ENCODE measurements at places on chromosomes 1 and 21.

GRCh38 chr21:42829417-42829816 lies 49.9 kb downstream of the WDR4 start:
- no peak for DNase-seq

- no peak for DNase-seq
Measured at GRCh38 chr1:246218686-246219085, 288.4 kb downstream of the SMYD3 start.

DNA sequence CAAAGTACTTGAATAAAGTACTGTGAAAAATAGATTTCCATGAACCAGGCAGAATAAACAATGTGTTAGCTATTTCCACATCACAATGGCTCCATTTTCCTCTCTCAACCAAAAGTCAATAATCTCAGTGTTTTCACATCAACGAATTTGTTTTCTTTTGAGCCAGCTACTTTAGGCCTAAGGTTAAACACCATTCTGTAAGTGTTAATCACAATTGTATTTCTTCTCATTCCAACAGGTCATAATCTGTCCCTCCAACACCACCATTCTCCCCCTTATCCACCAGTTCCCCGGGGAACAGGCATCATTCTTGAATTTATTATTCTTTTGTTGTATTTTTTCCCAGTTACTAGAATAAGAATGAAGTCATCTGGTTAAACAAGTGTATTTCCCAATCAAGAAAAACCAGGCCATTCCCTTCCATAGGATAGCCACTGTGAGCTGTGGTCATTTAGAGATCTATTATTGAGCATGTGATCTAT lies 66.2 kb upstream of the PALMD start:
- DNase-seq: no peak

DNA sequence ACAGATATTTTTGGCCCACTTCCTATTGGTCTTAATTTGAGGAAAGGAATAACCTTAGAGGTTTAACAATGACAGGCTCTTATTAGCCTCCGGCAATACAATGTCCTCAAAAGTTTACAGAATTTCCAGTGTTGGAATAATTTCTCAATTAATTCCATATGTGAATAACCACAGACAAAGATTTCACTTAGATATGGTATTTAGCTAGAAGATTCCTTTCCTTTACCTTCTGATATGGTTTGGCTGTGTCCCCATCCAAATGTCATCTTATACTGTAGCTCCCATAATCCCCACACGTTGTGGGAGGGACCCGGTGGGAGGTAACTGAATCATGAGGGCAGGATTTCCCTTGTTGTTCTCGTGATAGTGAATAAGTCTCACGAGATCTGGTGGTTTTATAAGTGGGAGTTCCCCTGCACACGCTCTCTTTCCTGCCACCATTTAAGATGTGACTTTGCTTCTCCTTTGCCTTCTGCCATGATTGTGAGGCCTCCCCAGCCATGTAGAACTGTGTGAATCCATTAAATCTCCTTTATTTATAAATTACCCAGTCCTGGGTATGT lies 54.9 kb upstream of the RGS7 start:
- DNase-seq: no peak

DNA sequence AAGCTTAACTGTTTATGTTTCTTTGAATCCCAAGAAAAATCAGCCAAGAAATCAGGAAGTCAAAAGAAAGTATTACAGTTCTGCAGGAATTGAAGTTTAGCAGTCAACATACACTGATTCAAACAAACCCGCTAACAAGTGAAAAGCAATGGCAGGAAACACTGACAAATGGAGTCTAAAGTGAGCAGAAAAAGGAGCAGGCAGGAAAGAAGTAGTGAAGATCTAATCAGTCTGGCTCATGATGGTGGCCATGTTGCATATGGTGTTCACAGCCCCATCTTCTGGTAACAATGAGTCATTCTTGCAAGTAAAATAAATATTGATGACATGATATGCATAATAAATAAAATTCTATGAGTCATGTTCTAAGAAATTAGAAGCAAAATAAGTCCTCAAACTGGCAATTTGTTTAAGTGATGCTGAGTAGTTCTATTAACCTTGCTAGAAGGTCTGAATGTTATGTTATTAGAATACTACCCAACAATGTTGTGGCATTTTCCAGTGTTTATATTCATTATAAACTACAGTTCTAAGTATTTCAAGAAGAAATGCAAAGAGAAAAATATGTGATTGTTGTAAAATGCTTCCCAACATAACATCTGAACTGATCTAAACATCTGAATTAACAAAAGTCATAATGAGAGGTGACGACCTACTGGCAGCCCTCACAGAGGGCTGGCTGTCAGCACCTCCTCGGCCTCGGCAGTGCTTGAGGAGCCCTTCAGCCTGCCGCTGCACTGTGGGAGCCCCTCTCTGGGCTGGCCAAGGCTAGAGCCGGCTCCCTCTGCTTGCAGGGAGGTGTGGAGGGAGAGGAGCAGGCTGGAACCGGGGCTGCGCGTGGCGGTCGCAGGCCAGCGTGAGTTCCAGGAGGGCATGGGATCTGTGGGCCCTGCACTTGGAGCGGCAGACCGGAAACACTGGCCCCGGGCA lies 5.7 kb upstream of the ACBD6 start:
- DNase-seq: no peak

- DNase-seq: no peak
Measured at GRCh38 chr1:53275566-53275965, 37.2 kb upstream of the MAGOH start.

GRCh38 chr1:74425676-74426075 lies 86.7 kb downstream of the LRRC53 start:
- DNase-seq: no peak

- no peak for DNase-seq
Measured at GRCh38 chr1:231194843-231195516, 33.1 kb downstream of the TRIM67 start.

GRCh38 chr21:32930673-32931072 lies 95.1 kb upstream of the OLIG2 start:
- DNase-seq: no peak

GRCh38 chr1:201614262-201615015 lies 75.5 kb downstream of the NAV1 start:
- no peak for DNase-seq

GRCh38 chr1:38671221-38671620 lies 188.4 kb downstream of the RRAGC start:
- DNase-seq: no peak

- DNase-seq: no peak
Measured at GRCh38 chr1:211487082-211487481, 4.9 kb downstream of the RD3 start.

DNA sequence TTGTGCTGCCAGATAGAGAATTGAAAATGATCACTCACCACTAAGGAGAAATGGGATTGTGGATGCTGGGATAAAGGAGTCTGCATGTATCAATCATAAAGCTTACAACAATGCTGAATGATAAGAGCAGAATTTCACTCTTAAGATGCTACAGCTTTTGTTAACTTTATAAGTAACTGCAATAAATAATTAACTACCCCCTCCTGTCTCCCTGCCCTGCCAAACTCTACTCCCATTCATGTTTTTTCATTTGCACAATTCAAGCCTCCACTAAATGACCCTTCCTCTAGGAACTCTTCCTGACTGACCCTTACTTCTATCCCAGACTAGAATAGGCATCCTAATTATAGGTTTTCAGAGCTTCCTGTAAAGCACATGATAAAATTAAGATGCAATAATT lies 14.9 kb downstream of the MTF1 start:
- no peak for DNase-seq

GRCh38 chr1:204738506-204738905 lies 53.0 kb upstream of the LRRN2 start:
- DNase-seq: no peak

- no peak for DNase-seq
Measured at GRCh38 chr1:37621326-37621870, 13.3 kb downstream of the RSPO1 start.

- no peak for DNase-seq
Measured at GRCh38 chr21:20968391-20968790, 29.8 kb upstream of the NCAM2 start.

GRCh38 chr1:223717123-223717522 lies 4.8 kb downstream of the CAPN2 start:
- DNase-seq: no peak

DNA sequence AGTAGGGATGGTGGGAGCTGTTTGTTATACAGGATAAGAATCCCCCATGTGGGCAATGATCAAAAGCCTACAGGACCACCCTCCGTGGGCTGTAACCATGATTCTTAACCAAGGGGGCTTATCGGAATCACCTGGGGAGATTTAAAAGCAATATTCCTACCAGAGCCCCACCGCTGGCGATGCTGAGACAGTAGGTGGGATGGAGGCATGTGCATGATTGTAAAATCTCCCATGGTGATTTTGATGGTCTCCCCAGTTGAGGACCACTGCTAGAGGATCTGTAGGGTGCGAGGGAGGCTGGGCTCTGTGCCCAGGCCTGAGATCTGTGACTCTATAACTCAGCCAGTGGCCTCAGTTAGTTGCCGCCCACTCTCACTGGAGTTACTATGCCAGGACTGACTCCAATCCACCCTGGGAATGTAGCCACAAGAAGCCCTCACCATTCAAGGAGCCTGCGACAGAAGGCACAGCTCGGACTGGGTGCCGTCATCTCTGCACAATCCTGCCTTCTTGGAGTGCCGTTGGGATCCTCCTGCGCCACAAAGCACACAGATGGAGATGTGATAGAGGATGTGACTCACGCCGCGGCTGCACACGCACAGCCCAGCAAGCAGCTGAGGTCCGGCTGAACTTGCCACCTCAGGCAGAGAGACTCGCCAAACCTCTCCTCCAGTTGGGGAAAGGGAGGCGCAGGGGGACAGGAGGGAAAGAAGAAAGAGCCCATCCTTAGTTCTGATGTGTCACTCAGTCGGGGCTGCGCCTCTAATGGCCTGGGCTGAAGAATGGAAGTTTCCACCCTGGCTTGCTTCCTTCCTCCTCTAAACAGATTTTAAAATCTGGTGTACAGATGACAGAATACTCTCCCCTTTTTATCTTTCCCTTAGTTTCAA lies 26.5 kb downstream of the AKNAD1 start:
- DNase-seq: no peak

DNA sequence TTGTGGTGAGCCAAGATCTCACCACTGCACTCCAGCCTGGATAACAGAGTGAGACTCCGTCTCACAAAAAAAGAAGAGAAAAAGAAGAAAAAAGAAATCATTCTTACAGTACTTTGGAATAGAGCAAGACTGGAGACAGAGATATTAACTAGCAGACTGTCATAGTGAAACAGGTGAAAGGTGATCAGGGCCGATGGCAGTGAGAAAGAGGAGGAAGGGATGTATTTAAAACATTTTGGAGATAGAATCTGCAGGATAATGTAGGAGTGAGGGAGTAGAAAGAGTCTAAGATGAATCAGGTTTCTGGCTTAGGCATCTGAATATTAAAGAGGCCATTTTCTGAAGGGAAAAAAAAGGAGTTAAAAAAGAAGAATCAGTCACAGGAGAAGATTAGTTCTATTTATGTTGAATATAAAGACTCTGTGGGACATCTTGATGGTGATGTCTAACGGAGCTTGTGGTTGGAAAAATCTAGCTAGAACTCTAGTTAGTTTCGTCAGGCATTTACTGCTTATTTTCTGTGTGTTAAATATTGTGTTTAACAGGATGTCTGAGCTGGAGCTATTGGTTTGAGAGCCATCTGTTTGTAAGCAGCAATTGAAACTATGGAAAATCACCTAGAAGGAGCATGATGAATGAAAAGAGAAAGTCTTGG lies 28.4 kb downstream of the BCL9 start:
- DNase-seq: no peak

GRCh38 chr1:47699492-47700235 lies 261.8 kb downstream of the FOXD2 start:
- no peak for DNase-seq

DNA sequence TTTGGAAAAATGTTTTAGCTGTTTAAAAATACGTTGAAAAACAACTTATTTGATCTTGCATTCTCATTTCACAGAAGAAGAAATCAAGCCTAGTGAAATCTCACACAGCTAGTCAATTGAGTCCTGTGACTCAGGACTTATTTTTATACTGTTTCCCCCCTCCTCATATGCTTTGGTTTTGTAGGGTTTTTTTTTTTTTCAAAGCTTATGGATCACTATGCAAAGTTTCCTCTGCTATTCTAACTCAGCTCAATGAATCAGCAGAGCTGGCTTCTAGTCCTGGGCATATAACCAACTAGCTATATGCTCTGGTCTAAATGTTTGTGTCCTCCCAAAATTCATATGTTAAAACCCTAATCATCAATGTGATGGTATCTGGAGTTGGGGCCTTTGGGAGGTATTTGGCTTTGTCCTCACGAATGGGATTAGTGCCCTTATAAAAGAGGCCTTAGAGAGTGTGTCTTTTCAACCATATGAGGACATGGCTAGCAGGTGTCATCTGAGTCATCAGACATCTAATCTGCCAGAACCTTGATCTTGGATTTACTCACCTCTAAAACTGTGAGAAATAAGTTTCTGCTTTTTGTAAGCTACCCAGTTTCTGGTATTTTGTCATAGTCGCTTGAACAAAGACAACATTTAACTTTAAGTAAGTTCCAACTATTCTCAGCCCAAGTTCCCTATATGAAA lies 317.2 kb upstream of the C1orf87 start:
- no peak for DNase-seq

DNA sequence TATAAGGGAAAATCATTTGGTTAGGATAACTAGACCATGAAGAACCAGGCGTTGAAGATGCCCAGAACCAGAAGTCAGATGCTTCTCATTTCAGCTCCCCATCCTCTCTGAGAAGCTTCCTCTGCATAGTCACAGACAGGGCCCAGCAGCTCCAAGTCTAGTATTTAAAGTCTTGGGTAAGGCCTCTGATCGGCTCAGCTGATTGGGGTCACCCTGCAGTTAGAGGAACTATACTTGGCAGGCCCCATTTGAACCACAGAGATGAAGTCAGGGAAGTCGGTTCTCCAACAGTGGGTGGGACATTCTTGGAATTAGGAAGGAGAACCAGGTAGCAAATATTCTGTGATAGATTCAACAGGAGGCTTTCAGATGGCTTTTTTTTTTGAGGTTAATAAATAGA lies 48.3 kb downstream of the SLC22A15 start:
- DNase-seq: no peak

DNA sequence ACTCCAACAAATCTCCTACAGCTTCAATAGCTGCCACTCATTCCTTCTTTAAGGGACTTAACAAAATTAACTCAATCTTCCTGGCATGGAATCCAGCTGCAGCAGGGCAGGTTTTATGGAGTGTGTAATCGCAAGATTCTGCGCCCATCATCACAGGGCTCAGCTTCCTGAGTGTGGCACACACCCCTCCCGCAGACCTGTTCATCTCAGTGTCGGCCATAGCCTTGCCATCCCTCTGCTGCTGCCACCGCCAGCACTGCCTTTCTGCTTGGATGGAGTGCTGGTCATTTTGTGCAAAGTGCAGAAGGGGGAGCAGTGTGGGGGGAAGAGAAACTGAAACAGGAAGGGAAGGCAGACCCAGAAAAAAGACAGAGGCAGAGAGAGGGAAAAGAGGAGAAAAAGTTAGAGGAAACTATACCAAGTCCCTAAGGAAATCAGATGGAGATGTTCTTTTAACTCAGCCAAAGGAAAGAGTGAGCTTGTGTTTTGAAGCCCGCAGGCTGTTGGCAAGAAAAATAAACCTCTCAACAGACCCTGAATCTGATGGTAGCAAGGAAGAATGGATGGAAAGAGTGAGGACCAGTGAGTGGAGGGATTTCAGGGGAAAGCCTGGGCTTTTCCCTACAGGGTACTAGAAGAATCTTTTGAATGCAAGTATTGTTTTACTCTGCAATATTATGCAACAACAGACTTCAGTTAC lies 324.2 kb downstream of the SEC16B start:
- no peak for DNase-seq

GRCh38 chr1:183061194-183061593 lies 38.0 kb downstream of the LAMC1 start:
- DNase-seq: no peak
